ENCODE measurements at places on chromosomes 5 and 9. TPM values are rescaled to one million over a fixed set of nuclear protein-coding genes. Genes with fewer than 3 reads are reported as not detected.

The KIF24 gene
- 1.2 TPM for total RNA-seq

The HMMR gene
- total RNA-seq = 12.8 TPM

The CARD9 gene
- 3.1 TPM for total RNA-seq

The SLC24A2 gene
- total RNA-seq = not detected

The RIC1 gene
- total RNA-seq = 40.3 TPM
